ENCODE measurements at places on chromosomes 3 and 15.

- DNase-seq: no peak
Measured at GRCh38 chr3:51282931-51283330, 102.2 kb upstream of the MANF start.

DNA sequence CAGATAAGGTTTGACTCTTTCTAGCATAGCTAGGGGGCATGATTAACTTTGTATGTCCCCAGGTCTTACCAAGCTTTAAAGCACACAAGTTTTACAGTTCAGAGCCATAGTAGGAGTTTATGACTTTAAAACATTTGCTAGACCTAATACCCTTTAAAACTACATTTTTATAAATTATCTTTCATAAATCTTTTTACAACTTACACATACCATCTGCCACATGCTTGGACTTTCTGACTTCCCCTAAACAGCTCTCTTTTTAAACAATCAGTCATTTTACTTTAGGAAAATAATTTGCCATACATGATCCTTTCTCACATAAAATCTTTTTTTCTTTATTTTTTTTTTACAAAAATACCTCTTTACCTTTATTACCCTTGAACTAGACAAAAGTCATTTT lies 735.3 kb upstream of the CADM2 start:
- DNase-seq: no peak

- no peak for DNase-seq
Measured at GRCh38 chr15:58931987-58932588, 1.4 kb downstream of the SLTM start.

GRCh38 chr3:3113042-3113709 lies 3.0 kb upstream of the IL5RA start:
- DNase-seq: no peak

DNA sequence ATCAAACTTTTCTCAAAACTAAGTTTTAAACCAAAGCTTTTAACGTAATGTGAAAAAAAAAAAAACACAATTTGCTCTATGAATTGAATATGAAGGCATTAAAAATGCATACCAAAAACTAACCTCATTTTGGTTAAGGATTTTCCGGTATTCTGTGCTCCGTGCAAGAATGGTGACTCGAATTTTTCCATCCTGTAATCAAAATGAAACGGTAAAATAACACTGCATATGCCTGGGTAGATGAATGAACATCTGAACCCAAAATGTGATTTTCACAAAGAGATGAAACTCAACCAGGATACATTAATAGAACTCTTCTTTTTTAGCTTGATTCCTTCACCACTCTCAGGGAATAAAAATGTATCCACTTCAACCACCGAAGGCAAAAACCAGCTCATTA lies 26.2 kb downstream of the EOGT start:
- DNase-seq: no peak

DNA sequence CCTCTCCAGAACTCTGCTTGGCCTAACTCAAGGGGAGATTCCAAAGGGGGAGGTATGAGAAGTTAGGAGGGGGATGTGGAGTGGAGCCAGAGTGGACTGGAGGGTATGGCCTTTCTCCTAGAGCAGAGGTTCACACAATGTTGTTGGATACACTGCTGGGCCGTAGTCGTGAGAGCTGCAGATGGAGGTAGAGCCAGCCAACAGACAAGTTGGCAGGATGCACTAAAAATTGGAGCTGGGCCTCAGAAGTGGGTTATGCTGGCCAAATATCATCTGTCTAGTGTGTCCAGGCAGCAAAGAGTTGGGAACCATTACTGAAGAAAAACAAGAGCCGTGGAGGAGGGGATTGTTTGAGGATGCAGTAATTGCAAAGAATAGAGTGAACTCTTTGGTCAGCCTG lies 27.7 kb upstream of the LRRFIP2 start:
- no peak for DNase-seq

DNA sequence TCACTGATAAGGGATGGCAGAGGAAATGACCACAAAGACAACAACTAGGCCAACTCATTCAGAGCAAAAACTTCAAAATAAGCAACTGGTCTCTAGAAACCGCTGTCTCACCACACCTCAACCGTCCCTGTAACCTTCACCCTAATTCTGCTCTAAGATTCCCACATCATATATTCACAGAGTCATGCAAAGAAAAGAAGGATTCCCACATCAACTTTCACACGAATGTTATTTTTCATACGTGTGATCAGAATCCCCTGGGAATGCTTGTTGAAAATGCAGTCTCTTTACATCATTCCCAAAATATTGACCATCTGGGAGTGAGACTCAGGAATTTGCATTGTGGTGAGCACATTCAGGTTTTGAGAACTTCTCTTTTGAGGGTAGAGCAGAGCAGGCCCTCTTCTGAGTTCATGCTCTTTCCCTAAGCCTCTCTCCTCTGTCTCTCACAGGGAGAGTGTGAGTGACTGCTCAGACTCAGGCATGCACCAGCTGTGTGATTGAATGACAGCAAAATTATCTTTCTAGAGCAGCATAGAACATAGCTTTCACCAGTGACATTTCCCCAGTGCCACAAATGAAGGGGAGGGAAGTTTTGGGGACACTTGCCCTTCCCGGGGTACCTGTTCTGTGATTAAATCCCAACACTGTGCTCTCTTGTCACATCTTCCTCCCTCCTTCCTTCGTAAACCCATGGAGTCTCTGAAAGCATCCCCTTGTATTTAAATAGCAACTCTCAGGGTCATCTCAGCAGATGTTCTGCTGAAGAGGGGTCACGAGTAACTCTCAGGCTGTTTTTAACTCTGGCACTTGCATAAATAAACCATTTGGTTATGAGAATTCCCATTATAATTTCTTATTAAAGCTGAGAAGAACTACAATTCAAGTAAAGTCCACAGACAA lies 170.9 kb downstream of the PLCL2 start:
- DNase-seq: no peak

DNA sequence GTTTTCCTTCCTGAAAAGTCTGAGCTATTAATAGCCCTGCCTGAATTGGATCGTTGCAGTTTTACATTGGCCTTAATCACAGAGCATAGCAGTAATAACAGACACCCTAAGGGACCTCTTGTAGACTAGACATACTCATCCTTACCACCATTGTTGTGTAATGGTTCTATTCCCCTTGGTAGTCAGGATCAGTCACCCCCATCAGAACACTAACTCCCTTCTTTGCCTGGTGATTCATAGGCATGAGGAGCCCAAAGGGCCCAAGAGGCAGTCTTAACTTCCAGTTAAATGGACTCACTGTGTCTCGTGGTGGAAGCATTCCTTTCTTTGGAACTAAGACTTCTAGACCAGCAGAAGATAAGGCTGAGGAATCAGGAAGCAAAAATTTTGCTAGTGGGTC lies 20.2 kb downstream of the CGGBP1 start:
- no peak for DNase-seq

DNA sequence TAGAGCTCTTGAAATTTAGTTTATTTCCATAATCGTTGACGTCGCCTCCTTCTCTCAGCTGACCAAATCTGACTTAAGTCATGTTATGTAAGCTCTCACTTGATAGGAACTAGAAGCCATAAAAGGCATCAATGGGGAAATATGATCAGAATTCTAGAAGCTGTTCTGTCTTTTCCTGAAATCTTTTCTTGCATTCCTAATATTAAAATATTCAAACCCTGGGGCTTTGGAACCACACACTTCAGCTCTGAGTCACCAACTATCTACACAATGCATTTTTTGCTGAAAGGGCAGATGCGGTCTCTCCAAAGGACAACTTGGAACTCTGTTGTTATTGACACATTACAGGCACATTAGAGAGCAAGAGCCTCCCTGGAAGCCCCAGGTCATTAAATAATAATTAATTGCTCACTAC lies 91.3 kb downstream of the LARS2 start:
- DNase-seq: no peak

GRCh38 chr3:57130571-57131209 lies 34.5 kb downstream of the IL17RD start:
- no peak for DNase-seq

DNA sequence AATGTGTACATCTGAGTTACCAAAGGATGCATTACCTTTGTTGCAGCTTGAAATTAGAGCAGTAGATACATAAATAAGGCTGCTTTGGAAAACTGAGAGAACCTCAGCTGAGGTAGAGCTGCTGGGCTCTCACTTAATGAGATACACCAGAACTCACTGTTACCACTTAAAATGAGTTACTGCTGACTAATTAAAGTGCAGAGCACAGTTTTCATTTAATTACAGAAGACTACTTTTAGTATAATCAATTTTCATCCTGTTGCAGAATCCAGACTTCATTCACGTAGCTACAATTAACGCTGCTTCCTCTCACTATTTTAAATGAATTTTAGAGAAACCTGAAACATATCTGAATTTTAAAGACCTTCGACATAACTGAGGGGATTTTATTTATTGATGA lies 169.5 kb downstream of the USP13 start:
- DNase-seq: no peak

DNA sequence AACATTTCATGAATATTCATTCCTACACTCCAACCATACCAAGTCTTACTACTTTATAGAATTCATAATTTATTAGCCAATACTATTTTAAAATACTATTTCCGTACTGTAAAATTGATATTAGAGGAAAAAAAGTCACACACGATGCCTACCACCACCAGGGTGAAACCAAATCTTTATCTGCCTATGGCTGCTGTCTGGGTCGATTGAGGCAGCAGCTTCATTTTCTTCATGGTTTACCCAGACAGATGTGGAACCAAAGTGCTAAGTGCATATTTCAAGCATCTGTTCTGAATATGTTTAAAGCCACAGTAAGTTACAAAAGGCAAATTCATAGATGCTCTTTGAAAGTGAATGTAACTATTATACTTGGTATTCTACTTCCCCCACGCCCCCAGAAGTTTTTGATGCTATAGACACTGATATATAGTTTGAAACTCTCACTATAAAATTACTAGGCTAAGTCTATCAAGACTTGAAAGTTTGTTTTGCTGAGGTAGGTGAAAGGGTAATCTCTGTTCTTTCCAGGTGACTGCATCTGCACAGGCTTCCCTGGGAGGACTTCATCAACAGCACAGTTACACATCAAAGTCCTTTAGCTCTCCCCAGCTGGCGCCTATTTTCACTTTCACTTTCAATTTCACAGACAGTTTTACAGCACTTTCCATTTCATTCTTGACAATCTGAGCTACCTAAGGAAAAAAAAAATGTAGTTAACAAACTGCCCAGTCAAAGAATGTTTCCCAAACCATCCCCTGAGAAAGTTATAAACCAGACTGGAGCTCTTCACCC lies 113.9 kb downstream of the POLQ start:
- peak; percentile 19 for DNase-seq

- no peak for DNase-seq
Measured at GRCh38 chr3:146101538-146101937, 59.4 kb downstream of the PLOD2 start.

DNA sequence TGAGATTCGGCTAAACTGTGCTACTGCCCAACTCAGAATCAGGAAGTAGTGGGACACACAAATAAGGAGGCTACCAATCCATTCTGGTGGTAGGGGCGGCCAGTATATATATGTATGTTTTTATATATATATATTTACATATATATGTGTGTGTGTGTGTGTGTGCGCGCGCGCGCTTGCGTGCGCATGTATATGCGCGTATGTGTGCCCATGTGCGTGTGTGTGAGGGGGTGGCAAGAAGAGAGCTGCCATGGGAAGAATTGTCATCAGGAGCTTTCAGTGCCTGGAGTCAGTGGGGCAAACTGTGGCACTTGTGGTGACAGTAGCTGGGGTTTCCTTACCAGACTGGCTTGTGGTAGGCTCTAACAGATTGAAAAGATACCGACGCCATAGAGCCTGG lies 26.5 kb downstream of the GXYLT2 start:
- no peak for DNase-seq

DNA sequence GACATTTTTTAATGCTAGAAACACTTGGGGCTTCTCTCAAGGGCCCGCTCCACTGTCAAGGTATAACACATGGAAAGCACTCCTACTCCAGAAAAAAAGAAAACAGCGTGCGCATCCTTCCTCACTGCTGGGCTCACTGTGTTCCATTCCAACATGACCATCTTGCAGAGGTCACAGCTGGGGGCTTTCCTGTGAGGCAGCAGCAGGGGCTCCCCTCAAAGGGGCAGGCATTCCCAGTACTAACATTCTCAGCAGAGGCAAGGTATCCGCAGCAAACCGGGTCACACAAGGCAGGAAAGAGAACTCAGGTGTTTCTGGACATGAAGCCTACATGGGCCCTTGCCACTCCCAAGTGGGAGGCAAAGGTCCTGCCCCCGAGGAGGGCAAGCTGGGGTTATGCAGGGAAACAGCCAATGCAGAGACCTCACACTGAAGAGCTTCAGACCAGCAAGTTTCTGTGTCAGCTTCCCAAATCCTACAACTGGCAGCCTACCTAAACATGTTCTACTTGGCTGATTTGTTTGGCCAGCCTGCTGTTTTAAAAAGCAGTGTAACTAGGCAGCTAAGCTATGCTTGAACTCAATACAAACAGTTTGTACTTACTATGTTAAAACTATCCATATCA lies 6.4 kb downstream of the BDH1 start:
- no peak for DNase-seq

DNA sequence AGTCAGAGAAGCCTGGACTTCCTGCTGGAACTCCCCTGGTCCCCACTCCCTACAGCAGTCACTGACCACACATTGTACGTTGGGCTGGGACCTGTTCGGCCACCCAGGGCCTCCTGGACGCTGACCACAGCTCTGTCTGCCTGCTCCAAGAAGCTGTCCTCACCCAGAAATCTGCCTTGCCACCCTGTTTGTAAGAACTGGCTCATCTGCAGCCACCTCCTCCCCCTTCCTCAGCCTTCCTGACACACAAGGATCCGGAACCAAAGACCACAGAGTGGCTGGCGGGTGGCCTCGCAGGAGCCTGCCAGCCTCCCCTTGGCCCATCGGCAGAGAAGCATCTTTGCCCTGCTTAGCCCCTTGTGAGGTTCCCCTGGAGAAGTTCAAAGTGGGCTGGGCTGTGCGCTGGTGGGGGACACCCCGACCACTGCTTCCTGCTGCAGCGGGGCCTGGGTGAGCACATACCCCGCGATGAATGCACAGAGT lies 91.9 kb downstream of the PCSK6 start:
- no peak for DNase-seq

DNA sequence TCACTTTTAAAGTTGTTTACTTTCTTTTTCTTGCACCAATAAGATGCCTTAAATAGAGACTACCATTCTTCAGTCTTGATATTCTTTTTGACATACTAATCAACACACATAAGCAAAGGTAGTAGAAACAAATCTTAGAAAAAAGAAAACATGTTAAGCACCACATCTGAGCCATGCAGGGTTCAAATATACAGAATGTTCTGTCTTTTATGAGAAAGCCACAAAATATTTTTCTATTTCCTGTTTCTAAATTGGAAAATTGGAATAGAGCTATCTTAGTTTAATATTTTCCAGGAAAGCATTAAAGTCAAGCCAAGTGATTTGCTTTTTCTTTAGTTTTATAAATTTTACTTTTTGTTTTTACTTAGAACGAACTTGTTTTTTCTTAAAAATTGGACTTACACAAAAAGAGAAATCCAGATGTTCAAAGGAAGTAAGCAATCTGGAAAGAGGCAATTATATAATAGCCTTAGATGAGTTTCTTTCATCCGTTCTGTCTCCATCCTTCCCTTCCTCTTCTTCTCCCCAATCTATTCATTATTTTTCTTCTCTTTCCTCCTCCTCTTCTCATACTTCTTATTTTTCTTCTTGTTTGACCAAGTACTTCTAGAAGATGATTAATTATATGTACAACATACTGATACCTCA lies 731.7 kb downstream of the SQOR start:
- DNase-seq: no peak

GRCh38 chr15:95087253-95087609 lies 855.9 kb downstream of the MCTP2 start:
- no peak for DNase-seq
